ENCODE measurements at places on chromosomes 3 and 15. TPM values are rescaled to one million over a fixed set of nuclear protein-coding genes. Genes with fewer than 3 reads are reported as not detected.

The CTXN2 gene
- total RNA-seq: not detected

The CKMT1B gene
- total RNA-seq: not detected

The AVEN gene
- total RNA-seq: 10.4 TPM

The POLQ gene
- total RNA-seq: 4.7 TPM

The TLR9 gene
- under 0.01 TPM for total RNA-seq

The UROC1 gene
- not detected for total RNA-seq

The CDHR4 gene
- not detected for total RNA-seq

The POPDC2 gene
- total RNA-seq: not detected

The MASP1 gene
- 1.8 TPM for total RNA-seq

The MAPK6 gene
- 29.6 TPM for total RNA-seq

The ACKR4 gene
- not detected for total RNA-seq

The LRRN1 gene
- 0.17 TPM for total RNA-seq

The CNTN3 gene
- total RNA-seq: 0.84 TPM

The CRYGS gene
- 0.34 TPM for total RNA-seq

The CCR8 gene
- total RNA-seq: not detected

The BHLHE40 gene
- 13.6 TPM for total RNA-seq

The SLC6A1 gene
- total RNA-seq: not detected

The SEMA3G gene
- total RNA-seq: not detected

The GREM1 gene
- 26.1 TPM for total RNA-seq

The ECT2 gene
- 57.0 TPM for total RNA-seq

The AP3B2 gene
- total RNA-seq: 0.15 TPM

The CLSTN2 gene
- 0.15 TPM for total RNA-seq

The RABL3 gene
- 17.8 TPM for total RNA-seq

The EFHB gene
- not detected for total RNA-seq

The VEPH1 gene
- total RNA-seq: 25.9 TPM

The AADAC gene
- not detected for total RNA-seq

The GOLGA6L10 gene
- total RNA-seq: under 0.01 TPM

The PP2D1 gene
- total RNA-seq: not detected

The ERICH6 gene
- total RNA-seq: not detected

All from bronchus fibroblast of lung (primary cell).